ENCODE measurements at places on chromosomes 2 and 18.

GRCh38 chr2:18178736-18179349 is 300.4 kb downstream of the KCNS3 start:
- DNase-seq = peak; percentile 4

- no peak for DNase-seq
These were observed 166.9 kb downstream of the VWC2L start for GRCh38 chr2:214577769-214578168.

GRCh38 chr2:86226636-86227520 is 27.6 kb downstream of the MRPL35 start:
- no peak for DNase-seq

GRCh38 chr2:170816504-170817092 is at the start of gene GAD1:
Gene GAD1, plus strand, starts transcription at chr2:170816887. Its CDS starts 1,705 bp downstream, at chr2:170818592.
- peak; percentile 46 for DNase-seq

GRCh38 chr2:239394978-239395377 is 5.8 kb downstream of the HDAC4 start:
- DNase-seq = no peak

DNA sequence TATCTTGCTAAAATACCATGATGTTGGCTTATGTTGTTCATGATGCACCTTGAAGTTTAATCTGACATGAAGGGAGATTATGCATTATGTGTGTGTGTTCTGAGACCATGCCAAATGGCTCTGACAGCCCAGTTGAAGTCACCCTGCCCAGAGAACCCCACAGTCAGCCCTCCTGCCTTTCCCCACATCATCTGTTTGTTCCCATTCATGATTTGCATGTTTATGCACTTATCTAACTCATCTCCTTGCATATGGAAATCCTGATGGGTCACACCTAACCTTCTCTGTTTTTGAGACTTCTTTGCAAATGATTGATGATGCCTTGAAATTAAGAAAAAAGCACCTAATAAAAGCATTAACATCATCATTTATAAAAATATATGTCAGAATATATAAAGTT is 752.2 kb downstream of the GALR1 start:
- DNase-seq = no peak

- no peak for DNase-seq
These were observed 19.5 kb downstream of the TRAF3IP1 start for GRCh38 chr2:238339814-238340213.
